ENCODE measurements at places on chromosomes 11 and 22. TPM values are rescaled to one million over a fixed set of nuclear protein-coding genes. Genes with fewer than 3 reads are reported as not detected.

DNA sequence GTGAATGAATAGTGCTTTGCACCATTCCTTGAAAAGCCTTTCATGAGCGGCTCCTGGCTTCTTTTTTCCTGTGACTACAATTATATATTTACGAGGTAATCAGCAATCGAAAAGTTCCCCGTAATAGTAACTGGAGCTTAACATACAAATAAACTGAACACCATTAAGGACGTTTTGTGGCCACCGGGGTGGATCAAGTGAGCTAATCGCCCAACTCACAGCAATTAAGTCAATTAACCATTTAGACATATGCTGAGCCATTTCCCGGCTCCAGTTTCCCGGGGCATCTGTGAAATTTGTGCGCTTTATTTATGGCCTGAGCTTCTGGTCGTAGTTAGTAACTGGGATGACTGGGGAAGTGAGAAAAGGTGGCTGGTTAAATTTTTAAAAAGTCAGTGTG, 465.2 kb downstream of the MIAT start:
- no peak for DNase-seq

DNA sequence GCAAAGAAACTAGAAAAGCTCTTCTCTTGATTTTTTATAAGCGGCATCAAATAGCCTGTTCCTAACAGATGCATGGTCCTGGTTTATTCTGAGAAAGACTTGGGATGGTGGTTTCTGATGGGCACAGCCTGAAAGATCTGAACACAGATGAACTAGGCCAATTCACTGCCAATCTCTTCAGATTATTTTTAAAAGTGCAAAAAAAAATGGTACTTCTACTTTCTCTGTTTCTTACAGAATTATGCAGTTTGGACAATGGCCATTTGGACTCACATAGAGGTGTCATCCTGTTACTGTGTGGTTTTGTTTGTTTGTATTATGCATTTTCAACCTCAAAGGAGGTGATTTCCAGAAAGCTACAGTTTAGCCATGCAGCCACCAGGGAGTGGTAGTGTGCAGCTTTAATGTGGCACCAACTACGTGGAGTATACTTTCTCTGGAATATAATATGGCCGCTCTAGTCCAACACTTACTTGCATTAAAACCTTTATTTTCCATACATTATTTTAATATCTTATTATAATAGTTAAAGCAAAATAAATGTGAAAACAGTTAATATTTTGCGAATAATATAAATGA, 469.8 kb upstream of the KIRREL3 start:
- peak; percentile 21 for DNase-seq

GRCh38 chr11:67379061-67380058, 6.0 kb upstream of the CLCF1 start:
- DNase-seq: peak; percentile 81

GRCh38 chr11:36711104-36711825, 113.2 kb upstream of the RAG2 start:
- DNase-seq: peak; percentile 4

GRCh38 chr11:124769806-124770774, 8.0 kb upstream of the ESAM start:
- DNase-seq: peak; percentile 79

DNA sequence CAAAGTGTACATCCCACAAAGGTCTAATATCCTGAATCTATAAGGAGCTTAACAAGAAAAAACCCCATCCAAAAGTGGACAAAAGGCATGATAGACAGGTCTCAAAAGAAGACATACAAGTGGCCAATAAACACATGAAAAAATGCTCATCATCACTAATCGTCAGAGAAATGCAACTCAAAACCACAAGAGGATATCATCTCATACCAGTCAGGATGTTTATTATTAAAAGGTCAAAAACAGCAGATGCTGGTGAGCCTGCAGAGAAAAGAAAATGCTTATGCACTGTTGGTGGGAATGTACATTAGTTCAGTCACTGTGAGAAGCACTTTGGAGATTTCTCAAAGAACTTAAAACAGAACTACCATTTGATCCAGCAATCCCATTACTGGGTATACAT, 12.7 kb downstream of the LGALS12 start:
- peak; percentile 51 for DNase-seq

DNA sequence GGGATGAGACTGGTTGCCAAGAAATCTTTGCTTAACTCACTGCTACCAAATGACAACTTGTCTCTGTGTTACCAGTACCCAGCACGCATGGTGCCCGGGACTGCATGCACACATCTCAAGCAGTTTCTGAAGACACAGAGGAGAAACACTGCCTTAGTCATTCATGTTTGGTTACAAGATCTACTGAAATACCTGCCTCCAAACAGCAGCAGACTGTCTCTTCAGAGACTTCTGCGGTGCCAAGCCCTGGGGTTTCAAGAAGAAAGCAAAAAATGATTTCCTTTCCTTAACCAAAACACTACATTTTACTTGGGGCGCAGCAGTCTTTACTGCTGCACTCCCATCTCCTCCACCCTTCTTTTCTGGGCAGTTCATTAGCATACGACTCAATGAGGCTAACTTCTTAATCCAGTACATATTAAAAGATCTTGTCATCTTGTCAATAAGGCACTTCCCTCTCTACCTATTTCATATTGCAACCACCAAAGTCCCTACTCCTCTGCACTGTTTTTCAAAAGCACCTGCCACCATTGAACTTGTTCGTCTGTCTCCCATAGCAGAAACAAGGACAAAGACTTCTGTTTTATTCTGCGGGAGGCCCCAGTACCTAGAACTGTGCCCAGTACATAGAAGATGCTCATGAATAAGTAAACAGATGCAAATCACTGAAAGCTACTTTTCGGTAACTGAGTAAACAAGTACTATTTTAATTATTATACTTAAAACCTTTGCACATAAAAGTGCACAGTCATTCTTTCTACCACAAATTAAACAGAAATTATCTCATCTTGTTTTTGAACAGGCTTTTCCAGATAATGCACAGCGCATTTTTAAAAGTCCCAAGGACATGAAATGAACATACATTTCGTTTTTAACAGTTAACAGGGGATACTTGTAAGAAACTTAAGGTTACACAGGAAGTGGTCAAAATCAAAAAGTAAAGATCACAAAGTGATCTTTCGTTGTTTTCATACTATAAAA, 4.0 kb downstream of the NAP1L4 start:
- DNase-seq: no peak

DNA sequence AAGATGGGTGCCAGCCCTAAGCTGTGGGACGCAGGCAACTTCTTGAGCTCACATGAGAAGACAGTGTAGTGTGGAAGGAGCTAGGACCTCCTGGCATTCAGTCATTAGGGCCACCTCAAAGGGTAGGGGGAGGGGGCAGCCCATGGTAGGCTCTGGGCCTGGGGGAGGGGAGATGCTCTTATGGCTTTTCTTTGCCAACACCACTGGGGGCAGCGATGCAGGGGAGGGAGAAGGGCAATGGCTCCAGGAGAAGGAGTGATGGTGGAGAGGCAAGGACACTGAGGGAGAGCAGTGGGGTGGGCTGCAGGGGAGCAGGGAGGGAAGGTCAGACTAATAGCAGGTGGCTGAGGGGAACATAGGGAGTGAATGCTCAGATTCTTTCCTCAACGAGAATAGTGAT, 63.3 kb upstream of the SUSD2 start:
- DNase-seq: no peak

DNA sequence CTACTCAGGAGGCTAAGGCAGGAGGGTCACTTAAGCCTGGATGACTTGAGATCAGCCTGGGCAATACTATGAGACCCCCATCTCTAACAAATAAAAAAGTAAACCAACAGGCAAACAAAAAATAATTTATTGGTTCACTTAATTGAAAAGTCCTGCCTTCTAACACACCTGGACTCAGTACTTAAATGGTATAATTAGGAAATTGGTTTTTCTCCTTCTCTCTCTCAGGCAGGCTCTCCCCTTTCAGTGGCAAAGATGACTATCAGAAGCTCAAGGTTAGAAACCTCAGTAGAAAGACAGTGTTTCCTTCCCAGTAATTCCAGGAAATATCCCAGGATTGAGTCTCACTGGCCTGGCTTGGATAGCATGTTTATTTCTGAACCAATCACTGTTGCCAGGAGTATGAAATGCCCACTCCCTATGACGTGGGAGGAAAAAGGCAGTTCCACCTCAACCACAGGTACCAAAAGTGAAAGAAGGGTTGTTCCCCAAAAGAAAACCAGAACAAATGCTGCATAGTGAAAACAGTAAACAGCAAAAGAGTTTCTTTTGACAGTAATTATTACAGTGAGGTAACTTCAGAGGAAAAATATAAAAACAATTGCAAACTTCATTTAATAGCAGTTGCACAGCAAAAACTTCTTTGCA, 56.3 kb upstream of the SOX6 start:
- no peak for DNase-seq

- peak; percentile 19 for DNase-seq
These were observed 84.5 kb downstream of the ISX start for GRCh38 chr22:35150183-35151107.

- DNase-seq: no peak
These were observed 105.6 kb downstream of the ATXN10 start for GRCh38 chr22:45777046-45777851.

- no peak for DNase-seq
These were observed 111.3 kb downstream of the ETS1 start for GRCh38 chr11:128476049-128476448.

GRCh38 chr11:33723238-33723881, 12.9 kb downstream of the CD59 start:
- DNase-seq: peak; percentile 96

DNA sequence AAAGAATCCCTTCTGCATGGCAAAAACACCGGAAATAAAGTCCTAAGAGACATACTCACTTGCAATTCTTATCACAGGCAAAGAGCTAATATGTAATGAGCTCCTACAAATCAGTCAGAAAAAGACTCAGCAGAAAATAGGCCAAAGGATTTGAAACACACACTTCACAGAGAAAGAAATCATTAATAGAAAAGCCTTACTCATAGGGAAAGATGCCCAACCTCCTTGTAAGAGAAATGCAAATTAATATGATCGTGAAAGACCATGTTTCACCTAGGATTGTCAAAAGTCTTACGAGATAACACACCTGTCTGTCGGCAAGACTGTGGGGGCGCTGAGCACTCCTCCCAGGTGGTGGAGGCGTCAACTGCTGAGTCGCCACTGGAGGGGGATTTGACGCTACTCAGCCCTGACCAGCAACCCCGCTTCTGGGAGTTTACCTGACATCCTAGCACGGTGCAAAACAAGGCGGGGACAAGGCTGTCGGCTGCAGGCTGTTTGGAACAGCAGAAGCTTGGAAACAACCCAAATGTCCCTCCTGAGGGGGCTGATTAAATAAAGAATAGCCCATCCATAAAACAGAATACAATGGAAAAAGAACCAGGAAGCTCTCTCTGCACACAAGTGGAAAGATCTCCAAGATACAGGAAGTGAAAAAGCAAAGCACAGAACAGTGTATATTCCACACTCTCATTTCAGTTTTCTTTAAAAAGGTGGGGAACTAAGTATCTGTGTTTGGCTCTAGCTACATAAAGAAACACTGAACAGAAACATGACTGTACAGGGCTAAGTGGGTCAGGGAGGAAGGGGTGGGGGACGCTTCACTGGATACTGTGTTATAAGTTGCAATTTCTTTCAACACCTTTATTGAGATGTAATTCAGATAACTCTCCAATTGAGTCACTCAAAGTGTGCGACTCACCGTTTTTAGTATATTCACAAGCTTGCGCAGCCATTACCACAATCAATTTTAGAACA, 11.5 kb downstream of the CSNK1E start:
- no peak for DNase-seq

DNA sequence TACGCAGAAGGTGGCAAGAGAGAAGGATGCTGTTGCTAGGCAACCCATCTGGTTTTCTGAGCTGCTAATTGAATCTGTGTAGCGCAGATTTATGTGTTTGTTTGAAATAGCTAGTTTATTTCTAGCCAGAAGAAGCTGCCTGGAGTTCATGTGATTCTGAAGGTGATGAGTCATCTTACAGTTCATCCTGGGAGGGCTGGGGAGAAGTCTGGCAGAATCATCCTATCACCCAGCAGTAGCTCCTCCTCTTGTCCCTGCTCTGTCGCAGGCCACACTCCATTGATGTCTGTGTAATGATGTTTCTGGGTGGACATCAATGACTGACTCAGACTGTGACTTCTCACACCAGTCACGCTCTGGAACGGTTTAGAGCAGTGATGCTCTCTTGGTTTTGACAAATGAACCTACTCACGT, 4.8 kb upstream of the FBXO7 start:
- DNase-seq: peak; percentile 81

The DUSP8 gene
- 2.9 TPM for total RNA-seq

The FJX1 gene
- total RNA-seq: 38.3 TPM

The NLRP14 gene
- not detected for total RNA-seq

The FIBIN gene
- not detected for total RNA-seq

The PNPLA5 gene
- not detected for total RNA-seq

The NXPE1 gene
- 0.05 TPM for total RNA-seq

The NCR3LG1 gene
- 0.52 TPM for total RNA-seq

All from A172 (cell line).